ENCODE measurements at places on chromosomes 4 and X.

DNA sequence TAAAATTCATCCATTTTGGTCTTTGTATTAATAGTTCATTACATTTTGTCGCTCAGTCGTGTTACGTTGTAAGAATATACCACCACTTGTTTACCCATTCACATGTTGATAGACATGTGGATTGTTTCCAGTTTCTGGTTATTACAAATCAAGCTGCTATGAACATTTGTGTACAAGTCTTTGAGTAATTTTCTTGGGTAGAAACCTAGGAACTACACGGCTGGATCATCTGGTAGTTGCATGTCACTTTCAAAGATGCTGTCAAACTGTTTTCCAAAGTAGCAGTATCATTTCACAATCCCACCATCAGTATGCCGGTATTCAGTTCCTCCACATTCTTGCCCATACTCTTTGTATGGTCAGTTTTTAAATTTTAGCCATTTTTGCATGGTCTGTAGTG is 98.0 kb downstream of the GASK1B start:
- DNase-seq, result no peak

- DNase-seq, result no peak
Observed at GRCh38 chr4:153212736-153213135, 8.5 kb downstream of the TRIM2 start.

GRCh38 chr4:14152834-14153519 is 525.5 kb upstream of the BOD1L1 start:
- no peak for DNase-seq

DNA sequence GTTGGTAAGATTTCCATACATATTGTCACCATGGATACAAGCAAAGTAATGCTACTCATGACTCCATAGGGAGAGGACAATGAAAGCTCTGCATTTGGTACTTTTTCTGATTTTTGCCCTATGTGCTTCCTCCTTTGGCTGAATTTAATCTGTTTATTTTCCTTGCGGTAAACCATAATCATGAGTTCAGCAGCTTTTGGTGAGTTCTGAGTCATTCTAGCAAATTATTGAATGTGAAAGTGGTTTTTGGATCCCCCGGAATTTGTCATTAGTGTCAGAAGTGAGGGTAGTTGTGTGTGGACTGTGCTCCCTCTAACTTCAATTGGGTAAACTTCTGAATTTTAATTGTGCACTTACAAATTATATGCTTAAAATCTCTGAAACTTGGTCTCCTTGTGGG is 170.3 kb downstream of the MOSPD2 start:
- no peak for DNase-seq

GRCh38 chrX:37872303-37872655 is 24.9 kb upstream of the DYNLT3 start:
- DNase-seq, result no peak

DNA sequence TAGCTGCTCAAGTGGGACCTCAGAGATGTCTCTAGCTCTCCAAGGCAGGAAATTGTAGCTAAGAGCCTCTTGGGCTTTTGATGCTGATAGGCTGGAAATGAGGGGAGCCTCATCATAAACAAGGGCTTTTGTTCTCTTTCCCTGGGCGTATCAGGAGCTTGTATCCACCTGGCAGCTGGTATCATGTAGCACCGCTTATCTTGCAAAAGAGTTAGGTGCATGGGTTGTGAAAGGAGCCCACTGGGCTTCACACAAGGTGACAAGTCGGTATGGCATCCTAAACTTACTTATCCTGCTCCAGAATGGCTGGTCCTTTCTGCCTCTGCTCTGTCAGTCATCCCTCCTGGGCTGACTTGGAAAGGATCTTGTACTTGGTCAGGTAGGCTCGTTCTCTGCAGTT is 565.8 kb downstream of the GRXCR1 start:
- DNase-seq, result no peak

DNA sequence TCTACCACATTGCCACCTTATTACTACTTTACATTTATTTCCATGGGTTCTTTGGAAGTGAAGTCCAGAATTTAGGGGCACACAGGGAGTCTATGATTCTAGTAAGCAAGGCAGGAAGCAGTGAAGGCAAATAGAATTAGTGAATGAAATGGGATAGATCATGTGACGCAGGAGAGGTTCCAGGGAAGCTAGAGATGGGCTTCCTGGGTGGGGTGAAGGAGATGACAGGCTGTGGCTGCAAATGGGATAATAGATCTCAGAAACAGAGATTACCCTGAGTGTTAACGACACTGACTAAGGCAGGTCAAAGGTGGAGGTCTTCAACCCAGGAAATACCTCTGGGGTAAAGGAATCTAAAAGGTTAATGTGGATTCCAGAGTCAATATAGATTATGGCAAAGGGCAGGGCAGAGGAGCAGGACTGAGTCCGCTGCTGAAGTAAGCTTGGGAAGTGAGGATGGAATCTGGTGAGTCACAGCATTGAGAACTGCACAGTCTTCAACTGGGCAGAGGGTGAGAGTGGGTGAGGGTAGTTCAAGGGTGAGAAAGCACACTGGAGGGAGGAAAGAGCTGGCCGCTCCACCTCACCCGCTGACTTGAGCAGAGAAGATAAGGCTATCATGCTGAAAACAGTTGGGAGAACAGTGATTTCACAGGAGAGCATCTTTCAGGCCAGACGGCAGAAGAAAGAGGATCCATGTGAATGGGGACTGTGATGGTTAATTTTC is 70.8 kb downstream of the ANXA3 start:
- DNase-seq, result peak; percentile 19

GRCh38 chr4:3019145-3019846 is 55.0 kb downstream of the HTT-AS start:
- DNase-seq, result no peak

Data from HFF-Myc (cell line).